T-helper 22 cell (primary cell): ENCODE measurements at places on chromosomes 4 and X.

DNA sequence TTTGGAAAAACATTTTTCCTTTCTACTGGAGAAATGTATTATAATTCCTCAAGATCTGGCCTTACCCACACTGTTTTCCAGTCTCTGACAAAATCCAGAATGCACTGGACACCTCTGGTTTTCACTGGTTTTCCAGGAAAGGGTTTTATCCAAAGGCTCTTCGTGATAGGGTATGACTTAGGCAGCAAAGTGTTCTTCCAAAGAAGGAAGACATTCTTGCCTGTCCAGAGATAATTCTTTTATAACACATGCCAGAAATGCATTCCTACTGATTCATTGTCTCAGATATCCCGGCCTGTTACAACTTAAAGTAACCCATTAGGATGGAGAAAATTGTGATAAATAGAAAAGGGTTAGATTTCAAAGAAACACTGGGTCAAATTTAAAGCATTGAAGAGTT lies 2343.1 kb downstream of the PCDH7 start:
- DNase-seq: no peak

DNA sequence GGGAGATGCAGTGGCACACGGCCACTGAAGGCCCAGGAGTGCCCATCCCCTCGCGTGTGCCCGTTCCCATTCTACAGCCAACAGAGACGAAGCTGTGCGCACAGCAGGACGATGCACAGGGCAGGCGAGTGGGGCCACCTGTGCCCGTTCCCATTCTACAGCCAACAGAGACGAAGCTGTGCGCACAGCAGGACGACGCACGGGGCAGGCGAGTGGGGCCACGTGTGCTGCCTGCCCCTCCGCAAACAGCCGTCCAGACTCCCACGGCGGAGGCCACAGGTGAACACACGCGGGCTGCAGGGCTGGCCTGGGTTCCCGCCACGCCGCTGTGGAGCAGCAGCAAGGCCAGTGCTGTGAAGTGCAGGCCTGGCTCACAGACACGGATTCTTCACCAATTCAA lies 32.0 kb downstream of the GAK start:
- DNase-seq: no peak

DNA sequence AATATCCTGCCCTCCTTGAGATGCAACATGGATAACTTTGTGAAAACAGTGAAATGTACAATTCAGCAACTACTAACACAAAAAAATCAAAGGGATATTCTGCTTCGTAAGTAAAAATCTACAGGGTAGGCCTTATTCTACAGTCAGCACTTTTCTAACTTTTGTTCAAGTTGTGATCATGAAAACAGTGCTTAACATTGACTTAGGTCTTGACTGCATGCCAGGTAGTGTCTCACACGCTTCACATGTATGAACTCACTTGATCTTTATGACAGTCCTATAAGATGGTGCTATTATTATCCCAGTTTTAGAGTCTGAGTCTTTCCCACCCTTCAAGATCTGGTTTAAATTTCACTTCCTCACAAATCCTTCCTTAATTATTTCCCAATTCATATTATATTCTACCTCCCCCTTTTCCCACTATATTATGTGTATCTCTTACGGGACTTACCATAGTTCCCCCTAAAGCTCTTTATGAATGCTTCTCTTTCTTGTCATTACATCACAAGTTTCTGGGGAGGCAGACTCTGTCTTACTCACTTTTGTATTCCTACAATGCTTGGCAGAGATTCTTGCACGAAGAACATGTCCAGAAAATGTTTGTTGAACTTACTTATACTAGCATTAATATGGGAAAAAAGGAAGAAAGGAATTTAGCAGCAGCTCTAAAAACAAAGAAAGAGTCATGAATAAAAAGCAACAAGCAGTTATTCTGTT lies 179.8 kb downstream of the SCFD2 start:
- DNase-seq: no peak

- peak; percentile 51 for DNase-seq
Measured at GRCh38 chr4:56544573-56545131, 39.1 kb downstream of the ARL9 start.

GRCh38 chr4:41177016-41177415 lies 37.3 kb downstream of the APBB2 start:
- DNase-seq: no peak

DNA sequence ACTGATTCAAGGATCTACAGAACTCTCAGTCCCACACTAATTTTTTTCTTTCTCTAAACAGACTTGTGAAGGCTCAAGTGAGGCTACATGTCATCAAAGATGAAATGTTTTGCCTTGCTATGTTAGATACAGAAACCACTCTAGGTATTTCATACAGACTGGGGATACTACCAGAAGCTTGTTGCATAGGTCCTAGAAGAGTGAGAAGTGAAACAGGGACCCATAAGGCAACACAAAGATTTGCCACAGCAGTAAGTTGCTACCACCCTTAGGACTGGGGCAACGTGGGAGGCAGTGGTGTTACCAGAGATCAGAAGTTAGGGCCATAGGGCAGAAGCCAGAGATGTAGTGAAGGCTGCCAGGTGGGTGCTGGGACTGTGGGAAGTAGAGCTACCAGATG lies 50.7 kb upstream of the MID1IP1 start:
- DNase-seq: no peak

GRCh38 chr4:177450426-177451107 lies 8.3 kb upstream of the AGA start:
- DNase-seq: no peak

DNA sequence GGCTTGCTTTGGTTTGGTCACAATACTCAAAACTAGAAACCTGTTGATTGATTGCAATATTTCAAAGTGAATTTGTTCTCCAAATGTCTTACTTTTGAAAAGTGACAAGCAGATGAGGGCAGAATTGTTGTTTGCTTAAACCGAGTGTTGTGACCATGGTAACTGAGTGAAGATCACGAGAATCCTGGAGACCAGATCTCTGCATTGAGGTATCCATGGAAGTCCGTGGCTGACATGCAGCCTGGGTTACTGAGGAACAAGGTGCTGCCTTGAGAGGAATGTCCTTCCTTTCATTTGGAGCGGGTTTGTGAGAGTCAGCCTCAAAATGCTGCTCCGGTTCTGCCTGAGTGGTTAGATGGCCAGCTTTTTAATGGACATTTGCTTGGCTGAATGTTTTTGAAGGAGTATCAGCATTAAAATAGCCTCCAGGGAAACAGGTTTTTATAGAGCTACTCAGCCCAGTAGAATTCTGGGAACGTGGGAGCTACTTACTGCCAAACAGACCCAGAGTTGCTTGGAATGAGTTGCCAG lies 31.3 kb downstream of the NYX start:
- no peak for DNase-seq

GRCh38 chr4:73612032-73612431 lies 8.2 kb downstream of the RASSF6 start:
- no peak for DNase-seq

DNA sequence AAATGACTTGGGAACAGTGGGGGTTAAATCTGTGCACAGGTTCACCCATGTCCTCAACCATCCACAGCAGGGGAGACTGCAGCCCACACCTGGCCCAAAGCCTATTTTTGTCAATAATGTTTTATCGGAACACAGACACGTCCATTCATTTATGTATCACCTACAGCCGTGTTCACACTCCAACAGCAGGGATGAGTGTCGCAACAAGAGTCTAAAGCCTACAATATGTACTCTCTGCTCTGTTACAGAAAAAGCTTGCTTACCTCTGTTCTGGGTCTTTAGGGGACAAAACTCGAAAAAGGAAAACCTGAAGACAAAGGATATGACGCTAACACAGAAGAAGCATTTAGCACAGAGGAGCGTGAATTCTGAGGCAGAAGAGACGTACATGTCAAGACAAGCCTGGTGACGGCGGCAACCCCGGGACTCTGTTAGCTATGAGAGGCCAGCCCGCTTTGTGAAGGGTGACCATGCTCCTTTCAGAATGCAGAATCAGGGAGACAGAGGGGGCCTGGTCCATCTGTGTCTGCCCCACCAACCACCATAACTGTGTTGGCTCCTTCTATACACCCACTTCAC lies 45.5 kb downstream of the AFAP1 start:
- no peak for DNase-seq

DNA sequence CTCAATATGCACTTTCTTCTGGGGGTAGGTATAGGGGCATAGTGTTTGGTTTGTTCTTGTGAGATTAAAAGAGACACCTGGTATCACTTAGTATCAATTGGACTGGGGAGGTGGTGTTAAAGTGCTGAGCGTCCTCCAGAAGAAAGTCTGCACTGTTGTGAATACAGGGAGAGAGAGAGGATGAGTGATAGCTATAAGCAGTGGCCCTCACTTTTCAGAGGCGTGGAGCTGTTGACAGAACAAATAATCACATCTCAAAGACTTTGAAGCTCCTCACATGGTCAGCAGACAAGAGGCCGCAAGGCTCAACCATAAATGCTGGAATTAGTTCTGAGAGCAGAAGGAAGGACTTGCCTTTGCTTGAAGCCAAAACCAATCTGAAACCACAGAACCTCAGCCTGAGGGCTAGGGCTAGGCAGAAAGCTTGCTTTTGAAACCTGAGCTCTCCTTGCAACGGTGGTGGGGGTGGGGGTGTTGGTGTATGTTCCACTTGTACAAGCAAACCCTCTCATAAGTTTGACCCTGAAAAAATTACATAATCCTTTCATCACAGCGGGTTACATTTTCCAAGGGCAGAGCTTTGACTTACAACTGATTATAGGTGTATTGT lies 123.2 kb upstream of the SCML1 start:
- DNase-seq: no peak

DNA sequence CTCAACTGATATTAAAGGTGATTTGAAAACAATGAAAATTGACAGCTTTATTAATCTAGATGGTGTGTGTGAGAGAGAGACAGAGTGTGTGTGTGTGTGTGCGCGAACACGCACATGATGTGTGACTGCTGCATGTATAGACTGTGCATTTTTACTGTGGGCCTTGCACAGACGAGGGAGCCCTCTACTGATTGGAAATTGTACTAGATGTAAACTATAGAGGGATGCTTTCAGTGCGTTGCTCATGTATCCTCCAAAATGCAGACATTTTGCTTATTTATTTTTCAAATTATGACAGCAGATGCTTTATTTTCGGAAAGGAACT lies 168.4 kb upstream of the GK2 start:
- DNase-seq: no peak

GRCh38 chr4:151129796-151130195 lies 30.4 kb downstream of the RPS3A start:
- no peak for DNase-seq

- DNase-seq: no peak
Measured at GRCh38 chr4:104740161-104740560, 245.5 kb upstream of the CXXC4 start.

GRCh38 chr4:113350576-113350975 lies 301.1 kb downstream of the ANK2 start:
- DNase-seq: no peak
